ENCODE measurements at places on chromosomes 2 and 18.

DNA sequence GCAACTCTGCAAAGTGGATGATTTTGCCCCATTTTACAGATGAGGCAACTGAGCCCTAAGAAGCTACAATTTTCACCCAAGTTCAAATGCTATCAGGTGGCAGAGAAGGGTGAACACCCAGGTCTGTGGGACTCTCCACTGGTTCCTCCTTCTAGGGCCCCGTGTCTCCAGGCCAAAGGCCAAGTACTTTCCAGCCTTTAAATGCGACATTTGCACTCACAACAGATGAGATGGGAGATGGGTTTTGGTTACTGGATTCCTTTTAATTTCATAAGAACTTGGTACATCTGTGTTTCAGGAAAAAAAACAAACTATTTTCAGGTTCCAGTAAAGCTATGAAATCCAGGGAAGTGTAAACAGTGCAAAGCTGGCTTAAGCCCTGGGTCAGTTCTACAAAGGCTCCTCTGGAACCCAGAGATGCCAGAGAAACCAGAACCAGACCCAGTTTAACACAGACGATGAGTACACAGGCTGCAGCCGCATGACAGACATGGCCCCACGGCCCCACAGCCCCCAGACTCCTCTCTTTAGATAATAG lies 361.7 kb downstream of the ANAPC1 start:
- no peak for DNase-seq

DNA sequence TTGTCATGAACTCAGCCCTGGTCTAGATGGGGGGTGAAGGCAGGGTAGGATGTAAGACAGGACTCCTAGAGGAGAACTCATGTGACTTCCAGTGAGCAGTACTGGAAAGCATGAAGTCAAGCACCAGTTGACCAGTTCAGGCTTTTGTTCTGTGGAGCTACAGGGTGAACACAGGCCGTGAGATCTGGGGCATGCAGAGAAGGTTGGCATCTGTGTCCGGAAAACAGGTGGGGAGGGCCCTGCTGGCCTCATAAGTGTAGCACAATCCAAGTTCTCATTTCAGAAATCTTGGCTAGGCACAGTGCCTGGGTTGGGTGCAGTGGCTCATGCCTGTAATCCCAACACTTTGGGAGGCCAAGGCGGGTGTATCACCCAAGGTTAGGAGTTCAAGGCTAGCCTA lies 50.9 kb upstream of the SPATS2L start:
- DNase-seq: no peak

DNA sequence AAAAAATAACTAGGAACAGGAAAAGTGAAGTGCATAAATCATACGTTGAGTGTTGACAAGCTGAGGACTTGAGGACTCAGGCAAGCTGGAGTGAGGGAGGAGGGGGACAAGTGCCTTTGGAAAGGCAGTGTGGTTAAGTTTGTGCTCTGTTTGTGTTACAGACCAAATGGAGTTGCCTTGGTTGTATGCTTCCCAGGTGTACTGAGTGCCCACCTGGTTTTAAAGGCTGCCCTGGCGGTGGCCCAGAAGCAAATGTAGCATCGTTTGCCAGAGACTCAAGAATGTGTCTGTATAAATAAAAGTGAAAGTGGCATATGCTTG lies 240.9 kb downstream of the PRKCE start:
- no peak for DNase-seq

GRCh38 chr2:182951948-182952663 lies 85.7 kb upstream of the FRZB start:
- no peak for DNase-seq

DNA sequence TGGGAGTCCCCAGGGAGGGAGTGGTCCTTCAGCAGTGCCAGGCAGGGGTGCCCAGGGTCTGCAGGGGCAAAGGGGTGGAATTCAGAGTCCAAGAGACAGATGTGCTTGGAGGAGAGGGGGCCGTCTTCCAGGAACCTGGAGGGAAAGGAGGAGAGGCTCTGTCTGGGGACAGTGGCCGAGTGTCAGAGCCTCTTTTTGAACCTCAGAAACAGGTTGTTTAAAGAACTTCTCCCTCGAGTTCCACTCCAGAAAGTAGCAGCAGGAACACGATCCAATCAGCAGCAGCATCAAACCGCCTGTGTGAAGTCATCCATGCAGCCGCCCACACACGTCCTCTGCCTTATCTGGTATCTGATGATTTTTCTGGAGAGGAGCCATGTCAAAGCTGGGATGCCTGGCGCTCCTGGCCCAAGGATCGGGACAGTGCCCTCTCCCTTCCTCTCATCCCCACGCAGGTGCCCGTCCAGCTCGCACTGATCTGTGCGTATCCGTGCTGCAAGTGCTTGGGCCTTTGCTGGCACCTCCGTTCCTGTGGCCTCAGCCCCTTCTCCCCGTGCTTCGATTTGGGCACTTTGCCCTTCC lies 205.1 kb downstream of the NDUFA10 start:
- no peak for DNase-seq

GRCh38 chr2:100786297-100786658 lies 33.7 kb upstream of the NPAS2 start:
- no peak for DNase-seq

- DNase-seq: peak; percentile 58
These were observed 26.0 kb downstream of the FAM178B start for GRCh38 chr2:96960153-96960961.

DNA sequence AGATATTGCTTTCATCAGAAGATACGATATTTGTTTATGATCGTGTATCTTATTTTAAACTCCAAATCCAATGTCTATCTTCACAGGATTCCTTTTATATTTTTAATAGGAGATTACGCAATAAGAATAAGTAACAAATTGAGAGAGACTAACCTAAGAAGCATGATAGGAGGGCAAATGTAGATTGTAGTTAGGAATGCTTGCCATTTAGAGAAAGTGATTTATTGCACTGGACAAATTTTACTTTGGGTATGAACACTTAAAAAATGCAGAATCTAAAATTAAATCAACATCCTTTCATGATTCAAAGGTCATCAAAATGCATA lies 563.4 kb upstream of the POU3F3 start:
- DNase-seq: no peak

DNA sequence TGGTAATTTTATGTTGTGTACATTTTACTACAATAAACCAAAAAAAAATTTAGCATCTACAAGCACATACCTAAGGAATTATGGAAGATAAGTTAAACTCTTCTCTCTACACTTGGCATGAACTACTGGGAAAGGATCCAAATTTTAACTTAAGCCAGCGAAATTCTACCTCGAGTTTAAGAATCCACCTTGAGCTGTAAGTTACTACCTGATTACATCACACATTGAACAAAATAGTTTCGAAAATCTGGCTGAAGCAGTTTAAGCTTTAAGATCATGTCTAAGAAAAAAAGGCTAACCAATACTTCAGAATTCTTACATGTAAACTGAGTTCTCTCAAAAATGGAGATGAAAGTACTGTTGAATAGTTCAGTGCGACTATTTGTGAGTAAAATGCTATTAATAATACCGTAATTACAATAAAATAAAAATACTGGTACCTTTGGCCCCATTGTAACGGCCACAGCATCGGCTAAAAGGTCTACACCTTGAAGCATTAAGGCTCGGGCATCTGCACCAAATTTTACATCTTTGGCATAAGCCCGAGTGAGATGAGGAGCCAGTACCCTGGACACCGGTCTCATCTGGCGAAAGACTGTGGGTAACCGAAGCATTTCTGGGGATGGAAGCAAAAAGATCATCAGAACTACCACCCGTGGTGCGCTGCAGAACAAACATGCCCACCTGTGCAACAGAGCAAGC lies 1.3 kb downstream of the HSPD1 start:
- no peak for DNase-seq

GRCh38 chr18:44682871-44683221 lies 2.2 kb downstream of the SETBP1 start:
- DNase-seq: no peak

GRCh38 chr2:223621901-223622300 lies 19.7 kb upstream of the SCG2 start:
- no peak for DNase-seq

DNA sequence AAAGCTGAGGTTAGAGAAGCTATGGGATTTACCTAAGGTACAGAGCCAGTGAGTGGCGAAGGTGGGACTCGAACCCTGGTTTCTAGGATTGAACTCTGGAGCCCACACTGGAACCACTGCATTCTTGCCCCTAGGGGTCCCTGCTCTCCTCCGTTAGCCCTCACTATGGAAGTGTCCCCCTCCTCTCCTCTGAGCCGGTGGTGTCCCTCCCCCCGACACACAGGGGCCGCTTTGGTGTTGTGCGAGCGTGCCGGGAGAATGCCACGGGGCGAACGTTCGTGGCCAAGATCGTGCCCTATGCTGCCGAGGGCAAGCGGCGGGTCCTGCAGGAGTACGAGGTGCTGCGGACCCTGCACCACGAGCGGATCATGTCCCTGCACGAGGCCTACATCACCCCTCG lies 8.5 kb upstream of the GMPPA start:
- DNase-seq: no peak

GRCh38 chr18:23784832-23785245 lies 95.6 kb downstream of the LAMA3 start:
- no peak for DNase-seq

DNA sequence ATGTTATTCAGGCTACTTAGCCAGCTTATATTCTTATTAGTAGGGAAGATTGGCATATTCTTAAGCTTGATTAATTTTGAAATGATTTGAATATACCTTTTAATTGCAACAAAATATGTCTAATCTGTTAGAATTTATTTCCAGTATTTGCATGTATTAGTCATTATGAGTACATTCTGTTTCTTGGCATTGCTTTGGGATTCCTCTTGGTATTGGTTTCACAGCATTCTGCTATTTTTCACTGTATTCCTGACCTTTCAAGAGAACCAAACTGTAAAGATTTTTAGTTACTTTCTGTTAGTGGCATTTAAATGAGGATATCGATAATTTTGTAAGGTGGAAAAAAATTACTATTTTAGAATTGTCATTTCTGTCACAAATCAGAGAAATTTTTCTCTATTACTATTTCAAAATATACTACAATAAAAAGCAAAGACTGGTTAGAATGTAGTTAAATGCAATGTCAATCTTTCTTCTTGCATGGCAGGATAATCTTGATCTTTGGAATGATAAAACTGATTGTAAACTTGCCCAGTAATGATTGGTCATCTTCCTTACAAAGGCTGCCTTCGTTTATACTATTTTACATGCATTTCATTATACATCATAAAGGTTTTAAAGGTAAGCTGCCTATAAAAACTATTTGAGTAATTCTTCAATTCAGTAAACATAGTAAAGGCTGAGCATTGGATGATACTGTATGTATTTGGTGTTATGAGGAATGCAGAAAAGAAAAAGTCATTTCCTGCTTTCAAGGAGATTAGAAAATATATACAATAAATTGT lies 86.1 kb downstream of the SLC4A10 start:
- no peak for DNase-seq

- no peak for DNase-seq
These were observed 304.6 kb downstream of the TXNL1 start for GRCh38 chr18:56333839-56334238.

DNA sequence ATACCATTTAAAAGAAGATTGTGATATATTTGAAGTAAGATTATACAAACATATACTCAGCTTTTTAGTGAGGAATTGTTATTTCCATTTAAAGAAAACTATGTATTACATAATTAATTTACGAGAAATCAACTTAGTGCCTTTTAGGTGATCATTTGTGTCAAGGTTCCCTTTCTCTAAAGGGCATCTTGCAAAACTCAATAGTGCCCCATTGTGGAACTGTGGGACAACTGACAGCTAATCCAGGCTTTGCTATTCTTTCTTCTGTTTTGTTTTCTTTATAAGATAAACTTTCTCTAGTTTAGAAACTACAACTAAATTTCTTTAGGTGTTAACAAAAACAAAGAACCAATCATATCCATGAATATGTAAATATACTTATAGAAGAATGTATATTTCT lies 24.3 kb upstream of the VIT start:
- no peak for DNase-seq

DNA sequence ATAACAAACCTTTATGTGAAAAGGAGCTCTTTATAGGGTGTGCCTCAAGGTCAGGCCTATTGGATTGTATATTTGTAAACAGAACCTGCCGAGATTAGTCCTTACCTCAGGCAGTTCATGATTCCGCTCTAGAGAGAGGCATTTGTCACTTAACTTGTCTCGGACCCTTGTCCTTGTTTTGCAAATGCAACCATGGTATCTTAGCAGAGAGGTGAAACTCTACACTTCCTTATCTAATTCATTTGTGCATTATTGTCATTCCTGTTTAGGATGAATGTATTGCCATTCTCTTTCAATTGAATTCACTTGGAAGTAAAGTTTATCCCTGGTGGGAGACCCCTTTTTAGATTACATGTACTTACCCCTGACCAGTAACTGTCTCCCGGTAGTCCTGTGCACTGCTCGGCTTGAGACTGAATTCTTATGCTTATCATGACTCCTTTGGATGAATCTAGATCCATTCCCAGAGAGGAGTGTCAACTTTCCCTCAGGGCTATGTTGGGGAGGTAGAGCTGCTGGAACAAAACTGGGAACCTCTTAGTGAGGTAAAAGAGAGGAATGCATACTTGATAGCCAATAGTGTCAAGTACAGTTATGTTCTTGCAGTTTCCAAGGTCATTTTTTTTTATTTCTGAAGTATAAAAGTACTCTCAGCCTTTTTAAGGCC lies 46.6 kb downstream of the SGPP2 start:
- DNase-seq: no peak

DNA sequence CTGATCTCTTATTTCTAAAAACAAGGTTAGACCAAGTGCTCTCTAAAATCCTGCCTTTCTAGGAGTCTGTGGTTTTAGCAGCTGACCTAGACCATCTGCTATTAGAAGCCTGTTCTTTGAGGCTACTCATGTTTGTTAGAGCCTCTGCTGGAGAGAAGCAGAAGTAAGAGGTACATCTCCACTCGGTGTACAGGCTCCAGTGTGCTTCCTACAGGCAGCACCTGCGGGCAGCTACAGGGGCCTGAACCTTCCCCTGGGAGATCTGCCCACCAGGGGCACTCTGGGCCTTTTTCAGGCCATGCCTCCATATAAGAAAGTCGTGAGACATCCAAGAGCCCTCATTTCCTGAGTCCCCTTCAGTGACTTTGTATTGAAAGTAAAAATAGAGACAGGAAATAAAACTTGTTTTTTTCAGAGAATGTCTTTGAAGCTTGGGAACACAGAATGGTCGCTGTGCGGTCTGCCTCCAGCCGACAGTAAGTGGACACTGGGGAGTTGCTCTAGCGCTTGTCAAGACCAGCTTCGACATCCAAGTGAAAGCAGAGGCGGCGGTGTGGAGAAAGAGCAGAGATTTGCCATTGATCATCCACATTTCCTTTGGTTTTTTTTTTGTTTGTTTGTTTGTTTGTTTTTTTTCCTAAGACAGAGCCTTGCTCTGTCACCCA lies 31.7 kb downstream of the ONECUT2 start:
- no peak for DNase-seq

GRCh38 chr18:55186588-55186987 lies 227.3 kb upstream of the CCDC68 start:
- DNase-seq: no peak

DNA sequence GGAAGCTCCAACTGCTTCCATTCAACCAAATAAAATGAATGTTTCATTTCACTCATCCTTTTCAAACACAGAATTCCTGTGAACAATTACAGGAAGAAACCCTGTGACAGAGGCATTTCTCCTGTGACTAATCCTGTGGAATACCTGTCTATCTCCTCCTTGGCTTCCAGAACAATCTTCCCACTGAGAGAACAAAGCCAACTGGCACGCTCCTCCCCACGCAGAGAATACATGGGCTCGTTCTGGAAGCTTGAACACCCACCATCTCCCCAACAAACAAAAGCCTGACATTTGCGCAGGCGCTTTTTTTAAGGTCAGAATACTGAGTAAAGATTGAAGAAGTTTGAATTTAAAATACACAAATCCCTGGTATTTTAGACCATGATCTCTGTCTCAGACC lies 104.7 kb upstream of the SLC66A3 start:
- DNase-seq: no peak
